ENCODE measurements at places on chromosomes 2 and 18.

- no peak for DNase-seq
These were observed 4.3 kb downstream of the UGT1A9 start for GRCh38 chr2:233676046-233676445.

DNA sequence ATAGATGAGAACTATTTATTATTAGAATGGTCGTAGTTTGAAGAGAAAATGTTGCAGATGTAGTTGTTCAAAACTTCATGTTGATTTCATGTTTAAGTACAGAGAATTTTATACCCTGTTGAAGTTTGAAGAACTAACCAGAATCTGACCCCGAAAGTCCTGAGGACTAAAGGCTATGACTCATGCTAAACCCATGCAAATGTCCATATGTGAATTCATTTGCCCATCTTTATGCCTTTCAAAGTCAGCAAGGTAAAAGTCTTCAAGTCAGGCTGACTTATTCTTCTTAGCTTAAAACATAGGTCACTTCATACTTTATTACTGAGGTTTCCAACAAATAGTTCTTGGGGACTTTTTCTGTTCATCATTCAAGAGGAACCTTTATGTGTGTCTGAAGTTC is 185.5 kb downstream of the CCDC85A start:
- no peak for DNase-seq

GRCh38 chr2:15614545-15615300 is 23.1 kb downstream of the DDX1 start:
- DNase-seq, result no peak

GRCh38 chr2:67499989-67500388 is 102.9 kb downstream of the ETAA1 start:
- DNase-seq, result no peak

DNA sequence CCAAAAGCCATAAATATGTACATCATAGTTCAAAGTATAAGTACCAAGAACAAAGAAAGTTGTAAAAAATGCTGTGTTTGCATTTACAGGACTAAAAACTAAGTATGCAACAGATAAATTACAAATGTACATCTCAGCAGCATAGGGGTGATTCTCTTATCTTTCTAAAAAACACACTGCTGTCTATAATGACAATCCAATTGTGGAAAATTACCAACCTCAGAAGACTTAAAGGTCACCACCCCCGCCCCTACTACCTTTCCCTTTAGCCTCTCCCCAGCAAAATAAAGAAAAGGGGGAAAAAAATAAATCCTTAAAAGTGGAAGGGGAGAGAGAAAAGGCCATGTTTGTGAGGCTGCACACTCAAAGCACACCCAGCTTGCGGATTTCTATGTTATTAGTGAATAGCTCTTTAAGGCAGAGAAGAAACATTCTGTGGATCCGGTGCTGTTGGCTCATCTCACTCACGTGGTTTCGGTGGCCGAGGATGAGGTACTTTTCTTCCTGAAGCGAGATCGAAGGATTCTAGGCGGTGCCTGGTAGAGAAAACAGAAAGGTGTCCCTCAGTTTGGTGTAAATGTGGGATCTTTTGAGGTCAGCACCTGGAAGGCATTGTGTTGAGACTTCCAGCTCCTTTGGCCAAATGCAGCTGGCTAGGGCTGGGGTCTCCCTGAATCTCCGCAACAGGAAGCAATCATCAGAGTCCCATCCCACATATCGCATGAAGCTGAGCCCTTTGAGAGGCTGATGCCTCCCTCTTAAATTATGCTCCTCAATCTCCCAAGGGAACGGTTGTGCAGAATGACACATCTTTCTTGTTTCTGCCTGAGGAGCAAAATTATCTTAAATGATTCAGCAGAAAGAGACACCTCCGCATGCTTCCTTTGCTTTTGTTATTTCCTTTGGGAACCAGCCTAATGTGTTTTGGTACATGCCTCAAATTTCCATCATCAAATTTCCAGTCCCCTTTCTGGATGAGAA is 17.6 kb downstream of the MRPL35 start:
- DNase-seq, result no peak

DNA sequence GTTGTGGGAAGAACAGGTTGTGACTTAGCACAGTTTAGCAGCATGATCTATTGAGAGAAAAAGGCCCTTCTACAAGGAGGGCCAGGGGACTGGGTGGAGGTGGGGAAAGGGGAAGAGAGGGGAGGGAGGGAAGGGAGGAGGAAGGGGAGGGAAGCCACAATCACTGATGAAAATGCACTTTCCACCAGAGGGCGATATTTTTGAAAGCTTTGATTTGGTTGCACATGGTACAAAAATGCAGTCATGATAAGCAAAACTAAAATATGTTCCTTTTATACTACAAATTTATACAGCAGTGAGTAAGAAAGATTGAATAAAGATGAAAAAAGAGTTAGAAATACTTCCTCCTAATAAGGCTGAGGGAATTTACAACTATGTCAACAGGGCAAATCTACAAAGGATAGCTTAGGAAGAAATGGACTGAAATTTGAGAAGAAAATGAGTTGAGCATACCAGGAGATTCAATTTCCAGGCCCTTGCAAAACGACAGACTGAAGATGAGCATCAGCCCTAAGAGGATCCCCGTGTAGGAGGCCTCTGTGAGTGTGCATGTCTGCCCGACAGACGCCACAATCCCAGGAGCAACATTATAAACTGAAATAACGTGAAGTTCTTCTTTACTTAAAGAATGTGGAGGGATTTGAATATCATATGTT is 17.2 kb downstream of the SH3YL1 start:
- peak; percentile 65 for DNase-seq

DNA sequence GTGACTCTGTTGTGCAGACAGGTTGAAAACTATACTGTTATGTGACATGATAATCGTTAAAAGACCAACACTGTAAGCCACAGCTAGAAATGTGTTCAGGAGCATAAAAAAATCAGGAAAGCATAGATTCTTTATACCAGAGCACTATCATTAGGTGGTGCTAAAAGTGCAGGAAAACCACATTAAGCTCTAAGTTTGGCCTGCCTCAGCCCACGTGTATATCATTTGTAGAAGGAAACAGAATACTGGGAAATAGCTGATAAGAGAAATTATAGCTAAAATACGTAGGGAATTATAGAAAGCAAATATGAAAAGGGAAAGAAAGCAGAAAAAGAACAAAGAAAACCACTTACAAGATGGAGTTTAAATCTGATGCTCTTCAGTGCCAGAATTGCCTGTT is 26.5 kb upstream of the C2orf74 start:
- DNase-seq, result peak; percentile 41

DNA sequence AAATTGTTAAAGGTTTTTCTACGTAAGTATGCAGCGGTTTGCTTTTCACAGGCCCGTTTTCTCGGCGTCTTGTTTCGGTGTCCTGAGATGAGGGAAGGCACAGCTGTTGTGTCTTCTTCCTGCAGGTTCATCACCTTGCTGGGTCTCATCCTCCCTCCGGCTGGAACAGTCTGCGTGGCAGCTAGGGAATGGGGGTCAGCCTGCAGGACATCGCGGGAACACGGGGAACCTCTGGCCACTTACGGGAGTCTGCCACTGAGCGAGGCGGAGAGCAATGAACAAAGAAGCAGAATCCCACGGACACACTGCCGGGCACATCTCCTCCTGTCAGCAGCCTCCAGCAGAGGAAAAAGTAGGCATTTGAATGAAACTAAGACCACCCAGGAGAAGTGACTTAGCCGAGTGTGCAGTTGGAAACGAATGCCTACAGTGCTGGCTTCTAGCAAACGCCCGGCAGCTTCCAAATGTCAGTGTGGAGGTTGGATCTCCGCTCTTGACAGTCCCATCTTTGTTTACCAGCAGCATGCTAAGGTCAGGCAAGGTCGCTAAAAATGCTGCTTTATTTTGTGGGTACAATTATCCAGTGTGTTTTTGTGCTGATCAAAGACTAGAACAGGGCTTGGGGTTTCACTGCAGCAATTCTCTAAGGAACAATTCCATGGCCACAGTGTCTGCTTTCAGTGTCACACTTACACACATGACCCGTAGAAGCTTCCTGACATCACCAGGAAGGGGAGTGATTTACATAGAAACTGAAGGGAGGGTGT is 109.8 kb upstream of the SEC11C start:
- no peak for DNase-seq

DNA sequence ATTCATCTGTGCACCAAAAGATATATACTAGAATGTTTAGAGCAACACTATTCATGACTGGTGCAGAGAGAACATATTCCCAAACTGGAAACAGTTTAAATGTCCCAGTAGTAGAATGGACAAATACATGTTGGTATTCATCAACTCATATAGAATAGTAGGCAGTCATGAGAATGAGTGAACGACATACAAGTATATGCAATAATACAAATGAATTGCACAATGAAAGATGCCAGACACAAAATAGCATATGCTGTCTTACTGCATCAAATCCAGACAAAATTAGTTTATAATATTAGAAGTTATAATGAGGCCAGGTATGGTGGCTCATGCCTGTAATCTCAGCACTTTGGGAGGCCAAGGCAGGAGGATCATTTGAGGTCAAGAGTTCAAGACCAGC is 8.3 kb upstream of the PRKAG3 start:
- DNase-seq, result no peak

- peak; percentile 71 for DNase-seq
These were observed 105.5 kb downstream of the ZEB2 start for GRCh38 chr2:144414324-144414845.

- no peak for DNase-seq
These were observed 1.3 kb downstream of the AMMECR1L start for GRCh38 chr2:127884436-127884835.

DNA sequence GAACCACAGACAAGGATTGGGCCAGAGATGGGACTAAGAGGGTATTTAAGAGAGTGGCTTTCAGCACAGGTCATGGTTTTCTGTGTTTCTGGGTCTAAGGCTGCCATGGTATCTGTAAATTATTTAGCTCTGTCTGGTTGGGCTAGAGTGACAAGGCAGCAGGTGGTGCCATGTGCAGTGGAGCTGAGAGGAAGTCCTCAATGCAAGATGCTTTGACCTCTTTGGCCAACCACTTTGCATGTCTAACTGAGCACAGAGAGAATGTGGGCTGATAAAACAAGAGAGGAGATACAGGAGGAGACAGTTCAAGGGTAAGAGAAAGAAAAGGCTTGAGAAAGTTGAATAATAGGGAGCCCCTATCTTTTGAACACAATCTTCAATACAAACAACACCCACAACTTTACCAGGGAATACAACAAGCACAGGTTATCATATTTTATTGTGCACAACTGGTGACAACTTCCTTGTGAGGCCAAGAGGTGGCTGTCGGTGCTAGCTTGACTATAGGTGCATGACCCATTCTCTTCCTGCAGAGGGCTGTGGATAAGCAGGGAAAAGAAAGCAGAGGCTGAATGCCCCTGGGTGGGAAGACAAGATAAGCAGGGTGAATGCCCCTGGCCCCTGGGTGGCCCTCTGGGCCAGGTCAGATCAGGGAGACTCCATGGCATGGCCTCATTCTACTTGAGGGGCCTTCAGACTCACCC is 12.3 kb downstream of the FLACC1 start:
- no peak for DNase-seq

DNA sequence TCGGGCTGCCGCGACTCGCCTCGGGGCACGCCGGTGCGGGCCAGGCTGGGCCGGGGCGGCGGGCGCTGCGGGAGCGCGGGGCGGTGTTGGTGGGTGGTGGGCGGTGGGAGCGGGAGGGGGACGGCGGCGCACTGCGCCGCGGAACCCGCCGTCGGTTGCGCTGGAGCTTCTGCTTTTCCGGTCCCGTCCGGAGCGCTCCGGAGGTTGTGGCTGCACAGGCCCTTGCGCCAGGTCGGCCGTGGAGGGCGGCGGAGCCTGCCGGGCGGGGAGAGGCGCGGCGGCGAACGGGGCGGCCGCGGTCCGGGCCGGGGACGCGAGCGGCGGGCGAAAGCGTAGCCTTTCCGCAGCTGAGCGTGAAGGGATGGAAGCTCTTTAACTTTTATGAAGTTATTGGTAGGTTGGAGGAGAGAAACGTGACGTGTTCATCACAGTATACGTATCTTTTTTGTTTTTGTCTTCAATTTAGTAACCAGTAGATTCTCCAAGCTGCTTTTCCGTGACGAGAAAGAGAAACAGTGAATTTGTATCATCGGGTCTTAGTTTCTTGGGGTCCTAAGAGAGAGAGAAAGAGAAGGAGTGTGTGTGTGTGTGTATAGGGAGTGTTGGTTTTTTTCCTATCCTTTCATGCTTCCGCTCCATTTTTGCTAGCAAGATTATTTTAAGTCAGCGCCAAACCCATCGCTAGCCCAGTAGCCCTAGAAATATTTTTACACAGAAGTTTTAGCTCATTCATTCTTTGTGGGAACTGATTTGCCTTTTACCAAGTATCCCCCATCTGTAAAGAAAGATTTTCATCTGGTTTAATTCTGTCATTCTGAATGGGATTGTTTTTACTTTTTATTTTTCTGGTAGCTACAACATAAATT is 535 bp downstream of the ATG4B start:
- DNase-seq, result peak; percentile 28

- DNase-seq, result no peak
These were observed 445.0 kb downstream of the XIRP2 start for GRCh38 chr2:167333245-167333644.

DNA sequence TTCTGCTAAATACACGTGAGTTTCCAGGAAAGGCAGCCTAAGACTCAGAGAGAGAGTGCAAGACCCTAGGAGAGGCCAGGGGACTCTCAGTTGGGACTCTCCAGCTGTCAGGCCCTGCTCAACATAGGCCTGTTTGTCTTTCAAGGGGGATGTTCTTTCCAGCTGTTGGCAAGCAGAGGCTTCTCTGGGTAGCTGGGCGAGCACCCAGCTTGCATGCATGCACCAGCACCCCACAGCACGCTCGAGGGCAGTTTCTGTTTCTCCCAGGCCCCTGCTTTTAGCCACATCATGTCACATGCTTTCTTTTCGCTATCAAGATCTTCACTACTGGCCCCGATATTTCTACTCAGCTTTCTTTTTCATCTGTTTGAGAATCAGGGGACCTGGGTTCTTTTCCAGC is 479.3 kb upstream of the HS6ST1 start:
- no peak for DNase-seq

DNA sequence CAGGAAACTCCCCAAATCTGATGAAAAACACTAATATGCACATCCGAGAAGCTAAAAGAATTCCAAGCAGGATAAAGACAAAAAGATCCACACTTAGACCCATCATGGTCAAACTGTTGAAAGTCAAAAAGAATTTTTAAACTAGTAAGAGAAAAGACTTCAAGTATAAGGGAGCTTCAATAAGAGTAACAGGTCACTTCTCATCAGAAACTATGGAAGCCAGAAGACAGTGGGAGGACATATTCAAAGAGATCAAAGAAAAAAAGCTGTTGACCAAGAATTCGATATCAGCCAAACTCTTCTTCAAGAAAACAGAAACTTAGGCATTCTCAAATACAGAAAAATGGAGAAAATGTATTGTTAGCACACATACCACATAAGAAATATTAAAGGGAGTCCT is 50.4 kb downstream of the ZC3H8 start:
- no peak for DNase-seq

GRCh38 chr2:120587279-120587996 is 148.2 kb upstream of the GLI2 start:
- DNase-seq, result no peak

DNA sequence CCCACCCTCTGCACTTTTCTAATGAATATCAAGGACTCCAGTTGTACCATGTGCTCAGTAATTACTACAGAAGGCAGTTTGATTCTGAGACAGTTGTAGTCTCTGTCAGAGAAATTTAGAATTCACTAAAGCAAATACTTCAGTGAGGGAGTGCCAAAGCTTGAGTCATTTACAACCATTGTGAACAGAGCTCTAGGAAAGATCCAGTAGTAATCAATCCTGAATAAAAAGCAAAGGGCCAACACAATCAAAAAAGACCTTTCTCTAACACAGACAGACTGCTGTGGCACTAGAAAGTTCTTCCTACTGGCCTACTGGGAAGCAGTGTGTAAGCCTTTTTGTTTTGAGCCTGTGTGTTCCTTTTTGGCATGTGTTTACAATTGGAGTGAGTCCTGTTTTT is 135.6 kb upstream of the UNC80 start:
- DNase-seq, result no peak

GRCh38 chr18:28132084-28132483 is 44.8 kb downstream of the CDH2 start:
- no peak for DNase-seq

GRCh38 chr2:186486651-186487647 is 889 bp downstream of the ZC3H15 start:
- peak; percentile 21 for DNase-seq

Data from CD4-positive, alpha-beta T cell treated with Interferon alpha-2 for 1 hour (primary cell).